ENCODE measurements at places on chromosomes 3 and 15. TPM values are rescaled to one million over a fixed set of nuclear protein-coding genes. Genes with fewer than 3 reads are reported as not detected.

DNA sequence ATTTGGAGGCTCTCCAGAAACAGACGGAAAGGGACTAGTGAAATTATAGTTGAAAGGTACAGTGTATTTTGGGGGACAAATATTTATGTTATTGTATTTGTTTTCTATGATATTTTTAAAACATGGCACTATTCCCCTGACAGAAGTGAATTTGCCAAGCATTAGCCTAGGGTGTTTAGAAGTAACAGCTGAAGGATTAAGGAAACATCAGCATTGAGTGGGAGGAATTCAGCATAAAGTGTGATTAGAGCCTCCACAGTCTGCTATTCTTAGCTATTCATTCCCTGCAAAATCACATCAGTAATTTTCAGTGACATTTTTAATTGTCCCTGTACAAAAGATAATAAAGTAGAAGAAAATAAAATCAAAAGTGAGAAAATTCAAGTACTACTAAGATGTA lies 231.4 kb downstream of the ROBO2 start:
- H3K4me1 ChIP-seq, result no peaks in the 10 kb centered on the region
- H3K27ac ChIP-seq, result no peak overlapping the region
- H3K4me3 ChIP-seq, result no peak overlapping the region
- no peak for DNase-seq
- H3K36me3 ChIP-seq, result no peaks in the 10 kb centered on the region

DNA sequence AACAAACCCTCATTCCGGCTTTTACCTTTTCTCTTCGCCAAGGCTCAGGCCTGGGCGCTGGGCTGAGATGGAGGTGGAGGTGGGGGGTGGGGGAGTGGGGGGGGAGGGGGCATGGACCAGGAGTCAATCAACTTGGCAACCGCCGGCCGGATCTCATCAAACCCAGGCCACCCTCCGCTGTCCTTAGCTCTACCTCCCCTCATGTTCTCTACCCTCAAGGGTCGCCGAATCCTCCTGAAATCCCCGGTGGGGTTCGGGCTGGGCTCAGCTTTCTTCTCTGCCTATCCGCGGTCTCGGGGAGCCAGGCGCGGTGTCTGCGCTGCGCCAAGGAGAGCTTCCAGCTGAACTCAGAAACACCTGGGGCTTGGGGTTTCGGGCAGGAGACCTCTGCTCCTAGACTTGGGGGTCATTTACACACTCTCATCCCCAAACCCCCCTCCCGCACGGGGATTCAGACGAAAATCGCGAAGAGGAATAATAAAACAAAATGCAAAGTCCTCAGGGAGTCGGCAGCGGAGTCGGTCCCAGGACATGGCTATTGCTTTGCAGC lies 2.5 kb downstream of the ONECUT1 start:
- H3K27me3 ChIP-seq, result peaks cover 97% of the 10 kb centered on the region
- peaks cover 7% of the 10 kb centered on the region for H3K4me1 ChIP-seq
- no peaks in the 10 kb centered on the region for H3K36me3 ChIP-seq
- H3K4me3 ChIP-seq, result peak overlapping the region; percentile 30
- H3K27ac ChIP-seq, result no peak overlapping the region

- no peak overlapping the region for H3K27ac ChIP-seq
- H3K36me3 ChIP-seq, result no peaks in the 10 kb centered on the region
- peaks cover 26% of the 10 kb centered on the region for H3K4me1 ChIP-seq
- H3K27me3 ChIP-seq, result peaks cover 10% of the 10 kb centered on the region
- H3K4me3 ChIP-seq, result no peak overlapping the region
- DNase-seq, result no peak
Observed at GRCh38 chr3:35659768-35660167, 20.4 kb downstream of the ARPP21 start.

- no peaks in the 10 kb centered on the region for H3K27me3 ChIP-seq
- DNase-seq, result no peak
- H3K27ac ChIP-seq, result no peak overlapping the region
- H3K36me3 ChIP-seq, result peaks cover 21% of the 10 kb centered on the region
- H3K4me1 ChIP-seq, result no peaks in the 10 kb centered on the region
Observed at GRCh38 chr3:17709236-17709810, 33.1 kb downstream of the TBC1D5 start.

- peaks cover 10% of the 10 kb centered on the region for H3K4me1 ChIP-seq
- DNase-seq, result no peak
- H3K36me3 ChIP-seq, result no peaks in the 10 kb centered on the region
- no peak overlapping the region for H3K27ac ChIP-seq
Observed at GRCh38 chr15:101019366-101019896, 100.3 kb downstream of the LRRK1 start.

DNA sequence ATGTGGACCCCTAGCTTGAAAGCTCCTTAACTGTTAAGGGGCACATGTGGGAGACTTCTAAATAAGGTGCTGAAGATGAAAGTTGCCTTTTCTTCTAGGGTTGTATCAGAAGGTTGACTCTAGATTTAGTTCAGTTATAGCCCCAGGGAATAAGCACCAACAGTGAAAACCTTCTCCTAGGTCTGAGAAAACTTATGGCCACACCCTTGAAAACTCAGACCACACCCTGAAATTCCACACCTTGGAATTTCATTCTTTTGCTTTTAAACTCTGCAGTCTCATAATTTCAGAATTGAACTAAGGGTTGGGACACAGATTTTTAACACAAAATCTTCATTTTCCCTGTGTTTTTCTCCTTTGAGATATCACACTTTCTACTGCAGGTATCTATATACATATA lies 355.8 kb upstream of the IL12A start:
- H3K4me1 ChIP-seq, result peaks cover 37% of the 10 kb centered on the region
- H3K36me3 ChIP-seq, result no peaks in the 10 kb centered on the region
- H3K27me3 ChIP-seq, result no peaks in the 10 kb centered on the region
- DNase-seq, result no peak
- H3K4me3 ChIP-seq, result no peak overlapping the region
- H3K27ac ChIP-seq, result no peak overlapping the region

DNA sequence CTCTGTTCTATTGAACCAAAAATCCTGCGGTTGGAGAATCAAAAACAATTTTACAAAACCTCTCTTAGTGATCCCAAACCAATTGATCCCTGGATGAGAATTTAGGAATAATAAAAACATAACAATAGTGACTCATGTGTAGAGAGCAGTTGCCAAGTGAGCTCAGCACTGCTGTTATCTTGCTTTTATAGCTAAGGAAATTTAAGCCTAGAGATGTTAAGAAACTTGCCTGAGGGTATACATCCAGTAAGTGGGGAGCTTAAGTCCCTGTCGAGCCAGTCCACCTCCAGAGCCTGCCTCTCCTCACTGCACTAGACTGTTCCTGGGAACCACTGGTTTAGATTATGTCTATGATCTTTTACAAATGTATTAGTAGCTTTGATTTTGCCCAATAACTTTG lies 358.4 kb upstream of the LMCD1 start:
- H3K36me3 ChIP-seq, result no peaks in the 10 kb centered on the region
- no peak overlapping the region for H3K27ac ChIP-seq
- H3K4me1 ChIP-seq, result no peaks in the 10 kb centered on the region
- no peak for DNase-seq
- H3K4me3 ChIP-seq, result no peak overlapping the region

ERICH6 gene
- total RNA-seq, result 0.68 TPM

ARPP21 gene
- total RNA-seq, result 0.67 TPM

PTH1R gene
- total RNA-seq, result 34.3 TPM

ZNF619 gene
- 9.7 TPM for total RNA-seq

GLCE gene
- total RNA-seq, result 22.0 TPM
